T-helper 17 cell (primary cell): ENCODE measurements at places on chromosomes 12 and 14.

GRCh38 chr14:22536853-22537338 lies 52.1 kb downstream of the DAD1 start:
- no peaks in the 10 kb centered on the region for H3K27me3 ChIP-seq
- peak overlapping the region; percentile 94 for H3K4me3 ChIP-seq
- H3K36me3 ChIP-seq, result peaks cover 23% of the 10 kb centered on the region
- DNase-seq, result peak; percentile 69
- peaks cover 83% of the 10 kb centered on the region for H3K4me1 ChIP-seq

GRCh38 chr14:50763382-50764007 lies 67.5 kb downstream of the NIN start:
- DNase-seq, result no peak
- no peaks in the 10 kb centered on the region for H3K27me3 ChIP-seq
- H3K4me3 ChIP-seq, result no peak overlapping the region
- H3K27ac ChIP-seq, result peak overlapping the region; percentile 19

GRCh38 chr12:95202691-95203486 lies 14.4 kb downstream of the FGD6 start:
- no peaks in the 10 kb centered on the region for H3K36me3 ChIP-seq
- DNase-seq, result no peak
- H3K4me3 ChIP-seq, result no peak overlapping the region

GRCh38 chr14:68247676-68248268 lies 428.2 kb downstream of the RAD51B start:
- peaks cover 33% of the 10 kb centered on the region for H3K4me1 ChIP-seq
- DNase-seq, result no peak
- H3K27ac ChIP-seq, result peak overlapping the region; percentile 88
- no peaks in the 10 kb centered on the region for H3K27me3 ChIP-seq

GRCh38 chr12:8087666-8088065 lies 5.6 kb downstream of the NECAP1 start:
- peaks cover 12% of the 10 kb centered on the region for H3K36me3 ChIP-seq
- H3K4me3 ChIP-seq, result peak overlapping the region; percentile 92
- peaks cover 38% of the 10 kb centered on the region for H3K4me1 ChIP-seq
- no peaks in the 10 kb centered on the region for H3K27me3 ChIP-seq
- peak overlapping the region; percentile 100 for H3K27ac ChIP-seq

DNA sequence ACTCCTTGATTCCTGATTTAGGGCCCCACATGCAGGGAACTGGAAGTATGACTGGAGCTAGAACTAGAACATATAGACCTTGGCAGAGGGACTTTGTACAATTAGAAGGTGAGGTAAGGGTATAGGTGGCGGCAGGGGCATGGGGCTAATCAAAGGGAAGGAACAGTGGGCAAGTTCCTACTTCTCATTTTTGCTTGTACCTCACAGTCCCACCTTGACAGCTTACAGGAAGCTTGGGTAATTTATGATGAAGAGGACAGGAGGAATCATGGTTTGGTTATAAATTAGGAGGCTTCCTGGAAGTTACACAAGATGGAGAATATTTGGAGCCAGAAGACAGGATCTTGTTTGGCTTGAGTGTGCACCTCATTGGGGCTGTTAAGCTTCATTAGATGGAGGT lies 33.4 kb downstream of the SUSD6 start:
- DNase-seq, result no peak
- peaks cover 57% of the 10 kb centered on the region for H3K4me1 ChIP-seq
- H3K27ac ChIP-seq, result peak overlapping the region; percentile 6
- no peaks in the 10 kb centered on the region for H3K27me3 ChIP-seq
- no peak overlapping the region for H3K4me3 ChIP-seq

- no peaks in the 10 kb centered on the region for H3K27me3 ChIP-seq
- DNase-seq, result no peak
- no peak overlapping the region for H3K4me3 ChIP-seq
- H3K4me1 ChIP-seq, result no peaks in the 10 kb centered on the region
- H3K36me3 ChIP-seq, result peaks cover 5% of the 10 kb centered on the region
- H3K27ac ChIP-seq, result no peak overlapping the region
These were observed 20.6 kb upstream of the CSRNP2 start for GRCh38 chr12:51103977-51104376.

- no peaks in the 10 kb centered on the region for H3K27me3 ChIP-seq
- no peak for DNase-seq
- H3K4me1 ChIP-seq, result peaks cover 8% of the 10 kb centered on the region
- no peak overlapping the region for H3K27ac ChIP-seq
- no peak overlapping the region for H3K4me3 ChIP-seq
These were observed 79.6 kb downstream of the SLC16A7 start for GRCh38 chr12:59675461-59675860.

DNA sequence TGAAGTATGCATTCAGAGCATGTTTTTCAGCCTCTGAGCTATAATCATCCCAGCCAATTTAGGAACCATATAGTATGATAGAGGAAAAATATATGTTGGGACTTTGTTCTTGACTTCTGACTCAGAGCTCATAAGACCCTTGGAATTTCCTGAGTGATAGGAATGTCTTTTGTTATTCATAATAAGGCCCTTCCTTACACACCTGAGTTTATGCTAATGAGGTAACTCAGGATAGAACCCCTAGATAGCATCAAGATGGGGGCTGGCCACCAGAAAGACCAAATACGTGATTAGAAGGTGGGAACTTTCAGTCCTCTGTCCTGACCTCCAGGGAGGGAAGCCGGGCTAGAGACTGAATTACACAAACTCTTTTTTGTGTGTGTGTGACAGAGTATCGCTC lies 32.4 kb upstream of the PLEK2 start:
- no peaks in the 10 kb centered on the region for H3K36me3 ChIP-seq
- H3K4me1 ChIP-seq, result no peaks in the 10 kb centered on the region
- H3K27me3 ChIP-seq, result peaks cover 45% of the 10 kb centered on the region

- no peak overlapping the region for H3K4me3 ChIP-seq
- DNase-seq, result no peak
- H3K4me1 ChIP-seq, result no peaks in the 10 kb centered on the region
These were observed 10.5 kb upstream of the ZDHHC22 start for GRCh38 chr14:77151918-77152588.

DNA sequence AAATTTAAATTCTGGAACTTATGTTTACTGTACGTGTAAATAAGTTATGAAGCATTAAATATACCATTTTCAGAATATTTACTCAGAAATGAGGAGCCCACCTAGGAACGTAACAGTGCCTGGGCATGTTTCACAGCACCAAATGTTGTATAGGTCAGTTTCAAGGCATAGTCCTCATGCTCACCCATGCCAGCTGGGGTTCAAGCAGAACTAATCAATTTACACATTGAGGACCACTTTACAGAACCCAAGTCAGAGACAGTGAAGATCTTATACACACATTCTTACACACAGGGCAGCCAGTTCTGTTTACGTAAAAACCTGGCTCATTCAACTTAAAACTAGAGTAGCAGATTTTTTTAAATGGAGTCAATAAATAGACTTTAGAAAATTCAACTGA lies 2.0 kb downstream of the KICS2 start:
- peak overlapping the region; percentile 83 for H3K27ac ChIP-seq
- H3K4me1 ChIP-seq, result peaks cover 26% of the 10 kb centered on the region
- no peak for DNase-seq
- H3K4me3 ChIP-seq, result peak overlapping the region; percentile 15
- peaks cover 1% of the 10 kb centered on the region for H3K27me3 ChIP-seq
- peaks cover 4% of the 10 kb centered on the region for H3K36me3 ChIP-seq

GRCh38 chr12:1768615-1769014 lies 51.8 kb upstream of the LRTM2 start:
- H3K27ac ChIP-seq, result no peak overlapping the region
- no peaks in the 10 kb centered on the region for H3K36me3 ChIP-seq
- DNase-seq, result no peak
- no peaks in the 10 kb centered on the region for H3K27me3 ChIP-seq

GRCh38 chr12:11584221-11584855 lies 65.1 kb upstream of the ETV6 start:
- no peak for DNase-seq
- peak overlapping the region; percentile 78 for H3K27ac ChIP-seq
- H3K4me1 ChIP-seq, result peaks cover 6% of the 10 kb centered on the region
- peaks cover 17% of the 10 kb centered on the region for H3K27me3 ChIP-seq

GRCh38 chr12:1807087-1807860 lies 13.1 kb upstream of the LRTM2 start:
- peaks cover 2% of the 10 kb centered on the region for H3K36me3 ChIP-seq
- H3K4me3 ChIP-seq, result no peak overlapping the region
- H3K27me3 ChIP-seq, result no peaks in the 10 kb centered on the region
- peak overlapping the region; percentile 85 for H3K27ac ChIP-seq

DNA sequence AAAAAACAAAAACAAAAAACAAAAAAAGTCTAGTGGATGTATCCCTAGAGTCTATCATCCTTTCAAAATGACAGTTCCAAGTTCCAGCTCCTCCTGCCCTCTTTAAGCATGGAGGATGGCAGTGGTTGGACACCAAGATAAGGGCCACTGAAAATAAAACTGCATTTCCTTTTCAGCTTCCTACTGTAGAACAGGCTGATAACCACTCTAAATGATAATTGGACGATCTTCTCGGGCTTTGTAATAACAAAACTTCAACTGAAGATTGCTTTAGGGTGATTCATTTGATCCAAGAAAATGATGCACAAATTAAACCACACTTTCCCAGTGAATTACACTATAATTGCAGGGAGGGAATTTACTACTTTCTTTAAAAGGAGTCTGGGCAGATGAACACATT lies 42.2 kb upstream of the CRACR2A start:
- no peaks in the 10 kb centered on the region for H3K27me3 ChIP-seq
- DNase-seq, result no peak

- no peak overlapping the region for H3K4me3 ChIP-seq
- H3K36me3 ChIP-seq, result no peaks in the 10 kb centered on the region
- no peak for DNase-seq
- no peak overlapping the region for H3K27ac ChIP-seq
- H3K4me1 ChIP-seq, result peaks cover 5% of the 10 kb centered on the region
- H3K27me3 ChIP-seq, result peaks cover 5% of the 10 kb centered on the region
These were observed 11.9 kb downstream of the CACNA2D4 start for GRCh38 chr12:1906579-1906978.

DNA sequence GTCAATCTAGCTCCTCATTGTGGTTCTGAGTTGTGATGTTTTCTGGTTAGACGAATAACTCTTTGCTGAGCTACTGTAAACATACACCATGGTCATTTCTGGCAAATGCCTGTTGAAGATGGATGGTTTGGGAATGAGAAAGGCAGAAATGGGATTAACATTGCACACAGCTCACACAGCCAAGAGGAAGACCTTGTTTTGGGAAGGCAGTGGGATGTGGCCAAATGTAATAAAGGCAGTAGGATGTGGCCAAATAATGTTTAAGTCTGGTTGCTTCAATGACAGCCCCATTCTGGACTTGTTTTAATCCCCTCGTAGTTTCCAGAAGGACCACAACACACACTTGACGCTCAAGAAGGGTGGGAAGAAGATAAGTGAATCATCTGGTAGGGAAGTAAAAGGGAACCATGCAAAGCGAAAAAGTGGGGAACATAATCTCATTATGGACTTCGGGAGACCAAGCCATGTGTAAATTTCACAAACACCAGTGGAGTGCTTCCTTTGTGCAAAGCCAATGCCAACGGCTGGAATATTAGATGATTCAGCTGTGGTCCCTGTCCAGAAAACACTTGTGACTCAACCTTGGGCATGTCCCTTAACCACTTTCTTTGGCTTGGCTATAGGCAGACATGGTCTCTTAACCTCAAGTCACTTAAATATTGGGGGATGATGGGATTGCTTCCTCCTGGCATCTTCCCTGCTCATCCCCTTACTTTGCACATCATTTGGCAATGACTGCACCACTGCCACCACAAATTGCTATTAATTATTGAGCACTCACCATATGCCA lies 284.4 kb upstream of the CRY1 start:
- H3K36me3 ChIP-seq, result no peaks in the 10 kb centered on the region
- H3K4me1 ChIP-seq, result peaks cover 39% of the 10 kb centered on the region
- H3K27me3 ChIP-seq, result no peaks in the 10 kb centered on the region
- no peak overlapping the region for H3K27ac ChIP-seq

GRCh38 chr12:69648476-69648875 lies 37.8 kb upstream of the LRRC10 start:
- H3K27ac ChIP-seq, result no peak overlapping the region
- no peaks in the 10 kb centered on the region for H3K4me1 ChIP-seq
- no peak overlapping the region for H3K4me3 ChIP-seq
- peaks cover 3% of the 10 kb centered on the region for H3K36me3 ChIP-seq
- no peak for DNase-seq

GRCh38 chr12:4027412-4027811 lies 154.2 kb upstream of the PARP11 start:
- H3K4me3 ChIP-seq, result peak overlapping the region; percentile 82
- H3K27ac ChIP-seq, result peak overlapping the region; percentile 93
- H3K4me1 ChIP-seq, result peaks cover 30% of the 10 kb centered on the region

GRCh38 chr14:98296895-98297294 lies 975.1 kb downstream of the BCL11B start:
- H3K36me3 ChIP-seq, result no peaks in the 10 kb centered on the region
- no peaks in the 10 kb centered on the region for H3K27me3 ChIP-seq
- peaks cover 18% of the 10 kb centered on the region for H3K4me1 ChIP-seq
- no peak overlapping the region for H3K4me3 ChIP-seq

DNA sequence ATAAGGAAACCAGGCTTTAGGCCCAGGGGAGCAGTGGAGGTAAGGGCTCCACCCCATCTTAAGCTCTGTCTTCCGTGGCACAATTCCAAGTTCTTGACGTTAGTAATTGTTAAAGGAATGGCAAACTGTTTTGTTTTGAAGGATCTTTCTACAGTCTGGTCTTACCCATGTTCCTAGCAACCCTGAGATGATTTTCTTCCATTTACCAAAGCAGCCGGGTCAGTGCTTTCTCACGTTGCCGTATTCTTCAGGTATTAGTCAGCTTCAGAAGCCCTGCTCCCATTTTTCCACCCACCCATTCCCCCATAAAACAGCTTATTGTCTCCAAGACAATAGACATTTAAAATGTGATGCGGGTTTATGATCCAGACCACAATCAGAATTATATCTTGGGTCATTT lies 10.3 kb downstream of the NRIP2 start:
- no peak overlapping the region for H3K4me3 ChIP-seq
- DNase-seq, result no peak
- no peaks in the 10 kb centered on the region for H3K27me3 ChIP-seq
- no peak overlapping the region for H3K27ac ChIP-seq

DNA sequence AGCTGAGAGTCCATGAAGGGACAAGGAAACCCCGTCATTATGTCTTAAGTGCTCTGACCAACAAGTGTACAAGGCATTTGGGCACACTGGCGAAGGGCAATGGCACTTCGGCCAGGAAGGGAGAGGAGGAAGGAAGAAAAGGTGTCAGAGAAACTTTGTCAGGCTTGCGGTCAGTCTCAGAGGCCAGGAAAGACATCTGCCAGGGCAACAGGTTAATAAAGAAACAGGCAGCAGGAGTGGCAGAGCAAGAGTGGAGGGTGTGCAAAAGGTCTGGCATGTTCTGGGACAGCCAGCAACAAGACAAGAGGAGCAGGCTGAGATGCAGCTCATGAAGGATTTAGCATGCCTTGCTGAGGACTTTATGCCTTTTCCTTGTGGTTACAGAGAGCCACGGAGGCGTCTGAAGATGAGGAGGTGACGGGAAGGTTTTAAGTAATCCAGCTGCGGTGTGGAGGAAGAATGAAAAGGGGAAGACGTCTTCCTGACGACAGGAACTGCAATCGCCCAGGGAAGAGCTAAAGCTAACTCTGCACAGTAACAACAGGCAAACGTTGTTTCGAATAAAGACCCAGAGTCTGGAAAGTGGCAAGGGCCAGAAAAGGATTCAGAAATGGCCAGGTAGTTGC lies 13.1 kb downstream of the APPL2 start:
- peaks cover 28% of the 10 kb centered on the region for H3K4me1 ChIP-seq
- no peaks in the 10 kb centered on the region for H3K27me3 ChIP-seq
- H3K27ac ChIP-seq, result no peak overlapping the region
- peaks cover 22% of the 10 kb centered on the region for H3K36me3 ChIP-seq
